ENCODE measurements at places on chromosomes 11 and 22. TPM values are rescaled to one million over a fixed set of nuclear protein-coding genes. Genes with fewer than 3 reads are reported as not detected.

Gene MAP6
- total RNA-seq = 0.26 TPM

Gene BIRC3
- total RNA-seq = 1.7 TPM

Gene ANKK1
- not detected for total RNA-seq

Gene KRTAP5-6
- 0.13 TPM for total RNA-seq

Gene C1QTNF6
- total RNA-seq = 5.0 TPM

Gene OR4D11
- total RNA-seq = not detected

Gene SELENOM
- 23.3 TPM for total RNA-seq

Gene LRRC32
- 20.9 TPM for total RNA-seq

Gene ADORA2A
- 3.0 TPM for total RNA-seq

Gene SPATA19
- not detected for total RNA-seq

Gene BSCL2
- total RNA-seq = 26.0 TPM

Gene SAA4
- total RNA-seq = not detected

Gene RAPSN
- total RNA-seq = 0.13 TPM

Gene NCAM1
- total RNA-seq = 4.2 TPM

Gene GSTT4
- not detected for total RNA-seq

Gene SULT4A1
- under 0.01 TPM for total RNA-seq

Gene KCNQ1OT1
- 0.76 TPM for total RNA-seq

Gene FAM83F
- total RNA-seq = not detected

Gene OR5P2
- total RNA-seq = not detected

Gene OR8D1
- not detected for total RNA-seq

Measured in dermis microvascular lymphatic vessel endothelial cell (primary cell).